ENCODE measurements at places on chromosomes 4 and X.

DNA sequence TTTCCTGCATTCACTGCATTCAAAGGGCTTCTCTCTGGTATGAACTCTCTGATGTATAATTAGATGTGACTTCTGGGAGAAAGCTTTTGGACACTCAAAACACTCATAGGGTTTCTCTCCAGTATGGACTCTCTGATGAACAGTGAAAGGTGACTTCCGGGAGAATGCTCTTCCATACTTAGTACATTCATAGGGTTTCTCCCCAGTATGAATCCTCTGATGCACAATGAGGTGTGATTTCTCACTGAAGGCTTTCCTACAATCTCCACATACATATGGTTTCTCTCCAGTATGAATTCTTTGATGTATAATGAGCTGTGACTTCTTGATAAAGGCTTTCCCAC is 12.2 kb downstream of the ZNF630 start:
- DNase-seq: no peak

DNA sequence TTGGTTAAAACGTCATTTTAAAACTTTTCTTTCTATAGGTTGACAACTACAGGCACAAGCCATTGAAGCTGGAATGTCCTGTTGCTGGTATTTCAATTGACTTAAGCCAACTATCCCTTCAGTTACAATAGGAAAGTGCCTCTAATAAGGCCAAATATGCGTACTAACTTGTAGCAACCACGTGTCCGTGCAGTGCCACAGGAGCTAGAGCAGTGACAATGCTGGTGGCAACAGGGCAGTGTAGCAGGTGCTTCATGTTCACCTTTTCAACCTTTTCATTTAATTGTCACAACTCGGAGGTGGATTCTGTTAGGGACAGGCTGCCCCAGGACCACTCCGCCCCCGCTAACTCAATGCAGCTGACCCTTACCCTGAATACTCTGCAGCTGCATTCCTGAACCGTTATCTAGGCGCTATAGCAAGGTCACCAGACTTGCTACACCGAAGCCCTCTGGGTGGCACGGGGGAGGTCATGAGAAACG is 37.7 kb downstream of the ERVMER34-1 start:
- DNase-seq: no peak

DNA sequence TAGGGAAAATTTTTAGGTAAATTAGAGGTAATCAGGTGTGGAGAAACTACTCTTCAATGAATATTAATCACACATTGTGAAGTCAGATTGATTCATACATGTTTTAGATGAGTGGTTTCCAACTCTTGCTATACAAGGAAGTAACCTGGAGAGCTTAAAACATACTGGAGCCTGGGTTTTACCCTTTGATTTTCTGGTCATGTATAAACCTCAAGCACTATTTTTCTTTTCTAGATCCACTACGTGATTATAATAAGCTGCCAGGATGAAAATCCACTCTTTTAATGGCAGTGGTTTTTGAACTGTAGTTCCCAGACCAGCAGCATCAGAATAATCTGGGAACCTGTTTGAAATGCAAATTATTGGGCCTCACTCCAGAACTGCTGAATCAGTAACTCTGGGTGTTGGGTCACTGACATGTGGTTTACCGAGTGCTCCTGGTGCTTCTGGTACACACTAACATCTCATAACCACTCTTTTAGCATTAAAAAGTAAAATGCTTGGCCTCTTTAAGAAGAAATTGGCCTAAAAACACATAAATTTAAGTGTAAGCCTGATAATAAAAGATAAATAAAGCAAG is 63.4 kb downstream of the DCAF12L1 start:
- no peak for DNase-seq

- DNase-seq: no peak
Observed at GRCh38 chr4:73721435-73721834, 18.9 kb upstream of the CXCL8 start.

- no peak for DNase-seq
Observed at GRCh38 chr4:18213576-18214198, 192.1 kb upstream of the LCORL start.

- no peak for DNase-seq
Observed at GRCh38 chr4:130563185-130563888, 1467.4 kb downstream of the C4orf33 start.

GRCh38 chr4:95676190-95676589 is 127.4 kb upstream of the UNC5C start:
- DNase-seq: no peak

DNA sequence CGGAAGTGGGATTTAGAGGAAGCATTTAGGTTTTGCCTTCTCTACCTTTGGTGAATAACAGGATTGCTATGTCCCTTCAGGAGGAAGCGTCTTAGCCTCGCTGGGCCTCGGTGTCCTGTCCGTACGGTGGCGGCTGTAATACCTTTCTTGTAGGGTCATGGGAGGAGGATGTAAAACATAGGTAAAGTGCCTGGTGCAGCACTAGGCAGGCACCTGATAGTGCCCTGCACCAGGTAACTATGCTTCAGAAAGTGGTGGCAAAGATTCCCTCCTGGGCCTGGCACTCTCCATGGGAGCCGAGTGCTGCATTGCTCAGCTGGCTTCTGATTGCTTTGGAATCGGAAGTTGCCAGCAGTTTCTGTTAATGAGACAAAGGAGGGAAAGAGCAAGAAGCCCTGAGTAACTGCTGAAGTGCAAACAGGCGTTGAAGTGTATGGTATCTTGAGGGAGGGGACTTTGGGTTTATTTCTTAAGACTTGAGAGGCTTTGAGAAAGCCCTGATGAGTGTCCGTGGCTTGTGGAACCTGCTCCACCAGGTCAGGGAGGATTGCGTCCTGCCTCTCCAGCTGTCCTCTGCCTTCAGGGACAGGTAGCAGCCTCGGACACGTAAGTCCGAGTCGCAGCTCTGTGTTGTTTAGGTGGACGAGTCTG is 45.8 kb downstream of the TBC1D14 start:
- no peak for DNase-seq

DNA sequence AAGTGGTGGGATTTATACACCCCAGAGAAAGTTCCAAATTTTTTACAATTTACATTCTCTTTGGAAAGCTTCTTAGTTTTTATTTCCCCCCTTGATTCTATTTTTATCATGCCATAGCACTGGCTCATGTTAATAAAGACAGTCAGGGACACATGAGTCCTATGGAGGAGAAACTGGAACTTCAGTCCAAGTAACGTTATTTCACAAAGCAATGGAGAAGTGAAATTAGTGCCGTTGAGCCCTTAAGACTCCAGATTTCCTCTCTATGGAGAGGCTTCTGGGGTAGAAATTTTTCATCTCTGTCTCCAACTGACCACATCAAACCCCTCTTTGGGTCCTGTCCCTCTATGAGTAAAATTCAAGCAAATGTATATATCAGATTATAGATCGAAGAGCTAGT is 12.8 kb upstream of the TASL start:
- DNase-seq: no peak

- DNase-seq: no peak
Observed at GRCh38 chrX:42837747-42838146, 59.8 kb upstream of the PPP1R2C start.

GRCh38 chr4:54032558-54033135 is 31.8 kb downstream of the CHIC2 start:
- no peak for DNase-seq

- no peak for DNase-seq
Observed at GRCh38 chr4:178314287-178314686, 872.0 kb upstream of the AGA start.

DNA sequence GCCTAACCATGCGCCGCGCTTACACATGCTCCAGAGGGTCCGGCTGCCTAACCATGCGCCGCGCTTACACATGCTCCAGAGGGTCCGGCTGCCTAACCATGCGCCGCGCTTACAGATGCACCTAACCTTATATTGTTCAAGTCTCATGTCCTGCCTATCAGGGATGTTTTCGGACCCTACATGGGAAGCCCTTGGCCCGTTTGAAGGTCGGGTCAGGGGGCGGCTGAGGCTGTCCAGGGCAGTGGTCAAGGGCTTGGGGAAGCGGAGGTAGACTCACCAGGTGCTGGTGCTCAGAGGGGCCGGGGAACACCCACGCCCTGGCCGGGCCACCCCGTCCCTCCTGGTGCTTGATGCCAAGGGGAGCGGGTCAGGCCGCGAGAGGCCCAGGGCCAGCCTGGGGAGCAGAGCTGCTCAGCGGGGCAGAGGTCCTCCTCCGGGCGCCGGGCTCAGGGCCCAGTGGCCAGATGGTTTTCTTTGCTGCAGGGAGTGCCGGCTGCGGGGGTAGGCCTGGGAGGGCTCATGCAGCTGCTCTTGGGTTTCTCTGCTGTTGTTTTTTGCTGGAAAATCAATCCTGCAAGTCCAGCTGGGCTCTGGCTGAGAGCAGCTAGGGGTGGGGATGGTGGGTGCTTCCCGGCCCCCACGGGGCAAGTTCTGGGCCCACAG is 35.4 kb upstream of the SPON2 start:
- peak; percentile 9 for DNase-seq

DNA sequence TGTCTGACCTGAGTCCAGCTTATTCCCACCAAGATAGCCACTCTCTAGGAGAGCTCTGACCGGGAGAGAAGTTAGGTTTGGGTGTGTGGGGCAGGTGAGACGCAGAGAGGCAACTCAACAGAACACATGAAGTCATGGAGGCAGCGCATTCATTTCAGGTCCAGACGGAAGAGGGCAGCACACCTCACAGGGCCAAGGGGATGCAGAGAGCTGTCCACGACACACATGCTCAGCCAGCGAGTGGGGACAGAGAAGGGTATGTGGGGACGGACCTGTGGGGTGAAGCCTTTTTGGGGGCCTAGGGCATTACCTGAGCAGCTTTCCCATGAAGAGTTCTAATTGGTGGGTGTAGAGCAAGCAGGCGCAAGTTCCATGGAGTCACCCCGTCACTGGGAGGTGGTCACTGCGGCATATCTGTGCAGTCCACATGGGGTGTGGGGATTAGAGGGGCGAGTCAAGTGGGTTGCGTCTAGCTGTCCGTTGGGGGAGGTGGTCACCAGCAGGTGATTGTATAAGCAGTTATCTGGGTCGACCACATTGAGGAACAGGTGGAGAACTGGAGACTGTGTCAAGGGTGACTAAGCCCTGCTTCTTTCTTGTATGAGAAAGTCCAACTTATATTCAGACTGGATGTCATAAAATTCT is 24.3 kb upstream of the UXT start:
- no peak for DNase-seq

DNA sequence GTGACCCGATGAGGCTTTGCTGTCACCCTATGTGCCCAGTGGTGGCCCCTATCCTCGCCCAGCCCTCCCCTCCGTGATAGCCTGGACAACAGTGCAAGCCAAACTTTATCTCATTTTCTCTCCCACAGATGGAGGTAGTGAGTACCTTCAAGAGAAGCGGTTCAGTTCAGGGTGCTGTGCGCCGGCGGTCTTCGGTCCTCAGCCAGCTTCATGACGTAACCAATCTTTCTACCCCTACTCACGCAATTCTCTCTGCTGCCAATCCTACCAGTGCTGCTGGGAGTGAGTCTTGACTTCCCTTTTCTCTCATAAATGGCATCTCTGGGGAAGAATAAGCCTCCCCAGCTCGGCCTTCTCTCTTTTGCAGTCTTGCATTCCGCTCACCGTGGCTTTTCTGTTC is 29.5 kb downstream of the CCNQ start:
- no peak for DNase-seq

DNA sequence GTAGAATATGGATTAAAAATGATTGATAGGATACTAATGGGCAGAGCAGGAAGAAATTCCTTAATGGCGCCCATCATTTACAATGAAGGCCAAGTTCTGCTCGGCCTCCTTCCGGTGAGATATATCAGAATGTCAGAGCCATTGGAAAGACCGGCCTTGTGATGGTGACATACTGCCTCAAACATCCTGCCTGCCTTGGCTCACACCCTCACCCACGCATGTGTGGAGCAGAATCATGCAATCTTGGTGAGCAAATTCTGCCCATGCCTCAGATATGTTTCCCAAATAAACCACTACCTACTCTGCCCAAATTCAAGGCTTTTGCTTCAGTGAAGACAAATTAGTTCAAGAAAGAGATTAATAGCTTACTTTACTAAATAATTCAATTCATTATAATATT is 163.3 kb downstream of the MID1 start:
- no peak for DNase-seq

DNA sequence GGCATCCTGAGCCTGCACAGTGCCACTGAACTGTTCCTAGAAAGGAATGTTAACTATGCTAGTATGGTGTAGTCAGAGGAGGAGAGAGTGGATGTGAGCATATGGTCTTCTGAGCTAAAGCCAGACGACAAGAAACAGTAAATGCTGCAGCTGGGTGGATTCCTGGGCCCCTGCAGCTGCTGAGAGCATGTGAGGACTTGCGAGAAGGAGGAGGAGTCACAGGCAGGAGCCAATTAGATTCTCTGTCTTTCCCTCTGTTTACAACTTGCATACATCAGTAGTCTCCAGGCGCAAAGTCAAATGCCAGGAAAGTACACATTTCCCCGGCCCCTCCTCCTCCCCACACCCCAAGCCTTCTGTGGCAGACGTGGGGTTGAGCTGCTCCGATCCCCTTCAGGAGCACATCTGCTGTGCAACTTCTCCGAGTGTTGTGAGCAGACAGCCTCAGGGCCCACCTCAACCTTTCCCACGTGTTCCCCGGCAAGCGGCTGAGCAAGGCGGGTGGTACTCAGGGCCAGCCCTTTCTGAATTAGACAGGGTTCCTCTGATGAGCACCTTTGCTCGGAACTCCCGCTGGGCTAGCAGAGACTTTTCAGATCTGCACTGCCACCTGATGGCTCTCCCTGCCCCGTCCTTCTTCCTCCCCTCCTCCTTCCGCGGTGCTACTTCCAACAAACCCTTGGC is 108.7 kb upstream of the ATP6AP2 start:
- DNase-seq: peak; percentile 12

DNA sequence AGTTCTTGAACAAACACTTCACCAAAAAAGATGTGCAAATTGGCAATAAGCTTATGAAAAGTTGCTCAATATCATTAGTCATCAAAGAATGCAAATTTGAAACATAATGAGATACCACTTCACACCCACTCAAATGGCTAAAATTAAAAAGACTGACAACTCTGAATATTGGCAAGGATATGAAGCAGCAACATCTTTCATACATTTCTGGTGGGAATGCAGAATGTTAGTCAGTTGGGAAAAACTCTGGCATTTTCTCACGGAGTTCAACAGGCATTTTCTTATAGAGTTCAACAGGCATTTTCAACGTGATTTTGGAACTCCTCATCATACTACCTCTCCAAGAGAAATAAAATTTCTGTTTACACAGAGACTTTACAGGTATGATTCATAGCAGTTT is 297.4 kb upstream of the MAGEC2 start:
- no peak for DNase-seq

DNA sequence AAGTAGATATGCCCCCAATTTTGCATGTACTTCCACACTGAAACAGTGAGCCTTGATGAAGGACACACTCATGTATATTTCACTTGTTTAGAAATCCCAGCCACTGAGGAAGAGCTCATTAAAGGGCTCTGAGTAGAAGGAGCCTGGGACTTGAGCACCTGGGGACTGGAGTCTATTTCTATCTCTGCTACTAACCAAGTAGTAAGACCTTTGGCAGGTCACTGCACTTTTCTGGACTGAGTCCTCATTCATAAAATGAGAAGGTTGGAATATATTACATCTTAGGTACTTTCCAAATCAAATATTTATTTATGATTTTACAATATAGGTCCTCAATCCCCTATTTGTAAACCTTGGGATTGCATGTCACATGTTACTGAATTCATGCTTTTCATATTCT is 78.2 kb upstream of the C4orf54 start:
- DNase-seq: no peak

Data from activated naive CD4-positive, alpha-beta T cell treated with anti-CD3 and anti-CD28 coated beads, Interleukin-2, amount 50 U/mL, for 16 hours (primary cell).